ENCODE measurements at places on chromosomes 1 and 21. TPM values are rescaled to one million over a fixed set of nuclear protein-coding genes. Genes with fewer than 3 reads are reported as not detected.

Gene RGS16
- total RNA-seq, result 64.5 TPM

Gene CCDC27
- total RNA-seq, result not detected

Gene GUCA2A
- not detected for total RNA-seq

Gene HTR1D
- not detected for total RNA-seq

Gene GALE
- 53.2 TPM for total RNA-seq

Gene PLA2G2A
- not detected for total RNA-seq

GRCh38 chr1:223815865-223816264 lies 29.9 kb downstream of the TP53BP2 start:
- no peak for DNase-seq

DNA sequence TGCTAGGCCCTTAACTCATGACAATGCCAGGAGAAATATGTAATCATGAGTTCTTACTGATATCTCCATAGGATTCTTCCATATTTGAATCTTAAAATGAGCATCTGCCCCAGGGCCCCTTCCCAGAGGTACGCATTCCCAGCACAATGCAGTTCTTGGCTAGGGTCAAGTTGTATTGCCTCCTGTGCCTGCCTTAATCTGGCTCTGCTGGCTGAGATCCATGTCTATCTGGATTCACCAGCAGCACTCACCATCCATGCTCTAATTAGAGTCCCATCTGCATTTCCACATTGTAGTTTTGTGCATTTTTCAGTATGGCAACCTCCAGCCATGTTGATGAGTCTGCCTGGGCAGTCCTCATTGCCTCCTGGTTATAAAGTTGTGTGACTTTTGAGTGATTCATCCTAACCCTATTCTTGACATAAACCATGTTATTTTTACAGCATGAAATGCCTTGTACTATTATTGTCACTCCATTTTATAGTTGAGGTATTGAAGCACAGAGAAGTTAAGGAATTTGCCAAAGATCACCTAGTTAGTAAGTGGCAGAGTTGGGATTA lies 55.9 kb downstream of the CAMSAP2 start:
- DNase-seq, result no peak

- peak; percentile 13 for DNase-seq
These were observed at the start of gene SERTAD4 for GRCh38 chr1:210232511-210233215. TSS of gene SERTAD4 (plus strand) at chr1:210232796. CDS start at chr1:210237961, 5,165 bp downstream.

GRCh38 chr1:232557096-232557495 lies 72.8 kb downstream of the SIPA1L2 start:
- DNase-seq, result no peak

- no peak for DNase-seq
These were observed 38.3 kb upstream of the SCMH1 start for GRCh38 chr1:41280202-41281032.

DNA sequence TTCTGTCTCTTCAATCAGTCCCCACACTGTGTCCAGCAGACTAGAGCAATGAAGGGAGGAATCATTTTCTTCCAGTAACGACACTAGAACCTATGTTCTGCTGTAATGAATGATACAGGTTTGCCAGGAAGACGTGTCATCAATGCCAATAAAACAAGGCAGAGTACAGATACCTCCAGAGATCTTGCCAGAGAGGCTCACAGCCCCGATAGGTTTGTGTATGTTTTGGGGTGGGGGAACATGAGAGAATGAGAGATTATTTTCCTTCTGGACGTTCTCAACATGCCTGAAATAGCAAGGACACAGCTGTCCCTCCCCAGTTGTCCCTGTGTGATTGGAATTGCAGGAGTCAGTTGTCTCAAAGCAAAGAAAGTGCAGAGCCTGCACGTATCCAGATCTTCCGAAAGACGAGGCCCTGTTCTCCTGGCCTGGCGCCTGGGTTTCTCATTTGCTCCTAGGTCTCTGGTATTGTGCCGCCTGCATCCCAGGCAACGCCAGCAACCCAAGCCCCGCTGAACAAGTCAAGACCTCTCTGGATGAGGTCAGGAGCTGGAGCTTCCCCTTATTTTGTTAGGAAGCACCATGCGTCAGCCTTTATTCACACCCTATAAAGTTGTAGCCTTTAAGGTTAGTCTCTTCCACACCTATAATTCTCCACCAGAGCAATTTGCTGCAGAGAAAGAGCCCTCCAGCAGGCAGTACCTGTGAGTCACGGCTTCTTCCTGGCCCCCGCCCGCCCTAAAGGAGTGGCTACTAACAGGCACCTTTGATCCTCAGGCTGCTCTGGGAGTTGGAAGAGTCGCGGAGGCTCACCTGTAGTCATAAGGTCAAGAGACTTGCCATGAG lies 130.5 kb downstream of the TOMM20 start:
- DNase-seq, result no peak

DNA sequence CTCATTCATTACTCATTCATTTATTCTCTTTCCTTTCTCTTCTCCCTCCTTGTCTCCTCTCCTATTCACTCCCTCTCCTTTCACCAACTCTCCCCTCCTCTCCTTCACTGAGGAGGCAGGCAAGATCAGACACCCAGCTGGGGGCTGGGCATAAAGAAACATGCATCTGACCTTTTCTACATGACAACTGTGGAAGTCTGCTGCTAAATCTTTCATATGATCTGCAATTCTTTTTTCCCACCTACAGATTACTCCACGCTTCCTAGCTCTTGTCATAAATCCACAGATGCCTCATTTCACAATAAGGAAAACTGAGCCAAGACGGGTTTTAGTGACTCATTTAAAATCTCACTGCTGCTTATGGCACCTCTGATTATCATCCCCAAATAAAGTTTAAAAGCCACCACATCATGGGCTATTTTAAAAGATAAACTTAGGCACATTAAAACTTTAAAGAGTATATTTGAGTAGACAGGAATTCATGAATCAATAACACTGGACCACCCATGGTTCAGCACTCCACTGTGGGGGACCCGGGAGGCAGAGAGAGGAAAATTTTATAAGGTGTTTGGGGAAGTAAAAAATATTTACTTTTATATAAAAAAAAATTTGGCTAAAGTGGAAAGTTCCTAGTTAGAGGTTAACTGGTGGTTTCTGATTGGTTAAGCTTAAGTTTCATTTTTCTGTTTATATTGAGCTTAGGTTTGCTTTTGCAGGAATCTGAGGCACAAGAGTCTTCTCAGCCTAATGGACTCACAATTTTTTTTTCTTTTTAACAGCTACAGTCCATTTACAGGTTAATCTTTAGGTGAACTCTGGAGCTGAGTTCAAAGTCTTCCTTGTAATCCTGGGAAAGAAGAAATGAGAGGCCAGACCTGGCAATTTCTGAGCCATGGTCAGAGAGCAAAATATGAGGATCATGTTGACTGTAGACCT lies 55.8 kb upstream of the DNAH14 start:
- no peak for DNase-seq

DNA sequence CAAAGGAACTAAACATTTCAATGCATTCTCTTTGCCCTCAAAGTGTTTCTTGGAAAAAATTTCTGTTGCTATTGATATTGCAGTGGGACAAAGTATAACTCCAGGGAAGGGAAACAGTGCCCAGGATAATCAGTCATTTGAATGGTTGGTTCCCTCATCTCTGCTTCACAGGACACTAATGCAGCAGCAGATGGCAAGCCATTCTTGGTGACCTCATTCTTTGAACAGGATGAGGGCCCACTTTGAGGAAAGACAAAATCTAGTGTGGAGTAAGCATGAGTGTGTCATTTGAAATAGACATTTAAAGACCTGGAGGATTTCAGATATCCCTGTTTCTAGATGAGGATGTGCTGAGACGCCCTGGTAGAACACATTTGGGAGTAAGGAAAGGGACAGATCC lies 32.3 kb downstream of the CHRM3 start:
- DNase-seq, result no peak

DNA sequence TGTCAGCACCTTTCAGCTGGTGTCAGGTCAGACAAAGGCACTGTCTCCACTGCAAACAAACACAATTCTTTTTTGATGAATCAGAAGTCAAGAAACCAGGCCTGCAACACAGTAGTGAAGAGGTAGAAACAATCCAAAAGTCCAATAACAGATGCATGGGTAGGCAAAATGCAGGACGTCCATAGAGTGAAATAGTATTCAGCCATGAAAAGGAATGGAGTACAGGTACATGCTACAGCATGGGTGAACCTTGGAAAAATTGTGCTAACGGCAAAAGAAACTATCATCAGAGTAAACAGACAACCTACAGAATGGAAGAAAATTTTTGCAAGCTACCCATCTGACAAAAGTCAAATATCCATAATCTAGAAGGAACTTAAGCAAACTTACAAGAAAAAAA lies 26.2 kb upstream of the ZBTB21 start:
- DNase-seq, result no peak

DNA sequence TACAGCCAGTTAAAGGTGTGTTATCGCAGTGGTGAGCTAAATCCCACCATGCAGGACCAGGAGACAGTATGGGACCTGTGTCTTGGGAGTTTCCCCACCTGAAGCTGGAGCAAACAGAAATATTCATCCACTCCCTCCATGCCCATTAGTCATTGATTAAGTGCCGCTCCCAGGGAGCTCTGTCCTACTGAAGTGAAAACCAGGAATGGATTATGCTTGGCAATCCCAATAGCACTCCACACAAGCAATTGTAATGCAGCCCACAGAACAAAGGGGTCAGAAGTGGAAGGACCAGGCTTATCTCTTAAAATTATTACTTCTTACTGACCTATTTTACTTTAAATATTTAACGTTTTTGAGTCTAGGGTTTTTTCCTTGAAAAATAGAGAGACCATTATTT lies 1005.4 kb downstream of the ADGRL2 start:
- no peak for DNase-seq

DNA sequence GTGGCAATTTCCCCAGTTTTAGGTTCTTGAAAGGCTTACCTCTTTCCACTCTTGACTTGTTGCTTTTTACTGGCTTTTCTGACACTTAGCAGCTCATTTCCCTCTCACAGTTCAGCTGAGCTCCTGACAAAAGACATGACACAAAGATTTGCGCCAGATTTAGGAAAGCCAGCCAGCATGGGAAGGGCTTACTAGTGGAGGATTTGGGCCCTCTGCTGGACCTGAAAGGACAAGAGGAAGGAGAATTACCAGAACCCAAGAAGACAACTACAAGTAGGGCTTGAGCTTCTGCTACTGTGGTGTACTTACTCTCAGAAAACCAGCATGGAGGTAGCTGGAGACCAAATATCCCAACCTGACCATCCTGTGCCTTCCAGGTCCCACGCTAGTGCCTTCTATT lies 784.5 kb downstream of the BRINP3 start:
- DNase-seq, result no peak

GRCh38 chr1:212301580-212301979 lies 16.4 kb downstream of the PPP2R5A start:
- DNase-seq, result no peak

DNA sequence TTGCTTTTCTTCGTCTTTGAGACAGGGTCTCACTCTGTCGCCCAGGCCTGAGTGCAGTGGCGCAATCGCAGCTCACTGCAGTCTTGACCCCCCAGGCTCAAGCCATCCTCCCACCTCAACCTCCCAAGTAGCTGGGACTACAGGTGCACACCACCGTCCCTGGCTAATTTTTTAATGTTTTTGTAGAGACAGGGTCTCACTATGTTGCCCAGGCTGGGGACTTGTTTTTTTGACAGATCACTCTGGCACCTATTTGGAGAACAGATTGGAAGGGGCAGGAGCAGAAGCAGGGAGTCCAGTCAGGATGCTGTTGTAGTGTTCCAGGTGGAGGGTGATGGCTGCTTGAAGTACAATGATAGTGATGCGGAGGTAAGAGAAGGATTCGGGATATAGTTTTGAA lies 12.7 kb upstream of the KDM4A start:
- no peak for DNase-seq

- peak; percentile 70 for DNase-seq
These were observed 909 bp upstream of the PAXBP1 start for GRCh38 chr21:32772281-32773047.

DNA sequence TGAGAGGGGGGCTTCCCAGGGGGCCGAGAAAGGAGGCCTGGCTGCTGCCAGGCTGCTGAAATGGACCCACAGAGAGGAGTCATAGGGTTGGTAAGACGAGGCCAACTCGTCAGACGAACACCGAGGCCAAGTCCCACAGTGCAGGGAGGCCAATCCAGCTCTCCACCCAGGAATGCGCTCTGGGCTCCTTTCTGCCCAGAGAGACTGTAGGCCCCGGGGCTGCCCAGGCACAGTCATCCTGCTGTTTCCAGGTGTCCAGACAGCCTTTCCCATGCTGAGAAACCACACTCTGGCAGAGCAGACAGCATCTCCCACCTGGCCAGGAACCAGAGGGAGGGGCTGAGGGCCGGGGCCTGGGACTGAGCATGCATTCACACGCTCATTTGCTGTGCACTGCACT lies 26.7 kb upstream of the RSPO1 start:
- DNase-seq, result no peak

DNA sequence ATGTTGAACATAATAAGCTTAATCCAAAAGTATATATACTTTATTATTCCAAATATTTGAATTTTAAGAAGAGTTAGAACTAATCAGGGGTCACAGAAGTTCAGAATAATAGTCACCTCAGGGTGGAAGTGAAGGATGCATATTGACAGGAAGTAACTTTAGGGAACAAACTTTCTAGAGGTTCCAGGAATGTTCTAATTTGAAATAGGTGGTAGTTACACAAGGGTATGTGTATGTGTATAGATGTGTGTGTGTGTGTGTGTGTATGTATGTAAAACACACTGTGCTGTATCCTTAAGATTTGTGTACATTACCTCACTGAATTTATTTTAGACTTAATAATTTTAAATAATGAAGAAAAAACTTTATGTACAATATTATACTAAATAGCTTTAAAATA lies 110.4 kb downstream of the ACBD6 start:
- DNase-seq, result no peak

DNA sequence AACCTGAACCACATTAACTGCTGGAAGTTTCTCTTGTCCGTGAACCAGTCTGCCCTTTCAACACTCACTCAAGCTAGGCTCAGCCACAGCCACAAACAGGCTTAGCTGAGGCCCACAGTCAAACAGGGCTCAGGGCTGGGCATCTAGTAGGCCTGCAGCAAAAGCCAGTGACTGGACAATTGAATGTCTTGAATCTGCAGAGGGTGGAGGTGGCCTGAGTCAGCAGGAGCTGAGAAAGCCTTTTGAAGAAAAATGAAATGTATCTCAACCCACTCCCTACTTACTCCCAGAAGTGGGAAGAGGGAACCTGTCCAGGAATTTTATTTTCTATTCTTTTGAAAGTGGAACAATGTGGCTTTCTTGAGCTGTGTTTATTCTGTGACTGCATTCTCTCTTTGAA lies 95.4 kb downstream of the PTPRU start:
- DNase-seq, result no peak

DNA sequence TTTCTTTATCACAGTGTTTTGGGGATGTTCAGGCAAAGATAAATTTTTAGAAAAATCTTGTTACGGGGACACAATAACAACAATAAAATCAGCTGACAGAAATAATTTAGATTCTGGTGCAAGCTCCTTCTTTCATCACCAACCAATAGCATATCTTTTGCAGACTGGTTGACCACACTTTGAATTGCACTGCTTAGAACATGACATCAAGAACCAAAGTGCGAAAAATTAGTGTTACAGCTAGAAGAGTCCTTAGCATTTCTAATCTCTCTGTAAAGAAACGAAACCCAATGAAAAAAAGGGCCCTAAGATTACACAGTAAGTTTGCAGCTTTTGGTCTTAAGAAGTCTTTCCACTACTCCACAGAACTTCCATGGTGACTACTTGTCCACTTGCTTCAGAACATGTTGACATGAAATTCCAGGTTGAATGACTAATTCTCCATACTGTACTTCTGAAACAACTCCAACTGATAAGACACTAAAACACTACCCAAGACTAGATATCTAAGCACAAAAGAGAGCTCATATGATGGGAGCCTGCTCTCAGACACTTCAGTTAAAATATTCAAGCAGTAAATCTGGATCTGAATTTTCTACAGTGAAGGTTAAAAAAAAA lies 31.3 kb downstream of the XKR8 start:
- DNase-seq, result no peak

Measured in activated naive CD4-positive, alpha-beta T cell treated with anti-CD3 and anti-CD28 coated beads, Interleukin-2, amount 50 U/mL, for 72 hours (primary cell).